ENCODE measurements at places on chromosomes 2 and 18.

GRCh38 chr18:56312551-56313335, 325.6 kb downstream of the TXNL1 start:
- no peak for DNase-seq

- no peak for DNase-seq
Observed at GRCh38 chr18:13218368-13218991, at the start of gene LDLRAD4. Gene LDLRAD4 (plus strand): TSS chr18:13218760.

GRCh38 chr2:25897506-25897905, 19.2 kb upstream of the ASXL2 start:
- DNase-seq, result no peak

- DNase-seq, result no peak
Observed at GRCh38 chr2:2188344-2188920, 142.6 kb downstream of the MYT1L start.

- DNase-seq, result no peak
Observed at GRCh38 chr2:233867993-233868532, at the start of gene MSL3B. Gene MSL3B (minus strand): TSS chr2:233868386.

DNA sequence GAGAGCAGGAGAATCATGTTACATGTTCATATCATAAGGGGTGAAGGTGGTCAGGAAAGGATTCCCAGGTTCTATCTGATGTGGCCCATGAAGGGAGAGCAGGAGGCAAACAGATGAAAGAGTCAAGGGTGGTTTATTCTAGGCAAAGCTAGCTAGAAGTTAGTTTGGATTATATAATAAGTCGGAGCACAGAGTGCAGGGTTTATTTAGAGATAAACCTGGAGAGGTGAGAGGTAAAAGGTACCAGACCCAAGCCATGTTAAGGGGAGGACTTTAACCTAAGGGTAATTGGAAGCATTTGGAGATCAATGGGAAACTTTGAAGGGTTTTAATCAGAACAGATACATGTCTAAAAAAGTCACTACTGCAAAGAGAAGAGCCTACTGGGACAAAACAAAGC, 69.2 kb upstream of the LRATD1 start:
- no peak for DNase-seq

DNA sequence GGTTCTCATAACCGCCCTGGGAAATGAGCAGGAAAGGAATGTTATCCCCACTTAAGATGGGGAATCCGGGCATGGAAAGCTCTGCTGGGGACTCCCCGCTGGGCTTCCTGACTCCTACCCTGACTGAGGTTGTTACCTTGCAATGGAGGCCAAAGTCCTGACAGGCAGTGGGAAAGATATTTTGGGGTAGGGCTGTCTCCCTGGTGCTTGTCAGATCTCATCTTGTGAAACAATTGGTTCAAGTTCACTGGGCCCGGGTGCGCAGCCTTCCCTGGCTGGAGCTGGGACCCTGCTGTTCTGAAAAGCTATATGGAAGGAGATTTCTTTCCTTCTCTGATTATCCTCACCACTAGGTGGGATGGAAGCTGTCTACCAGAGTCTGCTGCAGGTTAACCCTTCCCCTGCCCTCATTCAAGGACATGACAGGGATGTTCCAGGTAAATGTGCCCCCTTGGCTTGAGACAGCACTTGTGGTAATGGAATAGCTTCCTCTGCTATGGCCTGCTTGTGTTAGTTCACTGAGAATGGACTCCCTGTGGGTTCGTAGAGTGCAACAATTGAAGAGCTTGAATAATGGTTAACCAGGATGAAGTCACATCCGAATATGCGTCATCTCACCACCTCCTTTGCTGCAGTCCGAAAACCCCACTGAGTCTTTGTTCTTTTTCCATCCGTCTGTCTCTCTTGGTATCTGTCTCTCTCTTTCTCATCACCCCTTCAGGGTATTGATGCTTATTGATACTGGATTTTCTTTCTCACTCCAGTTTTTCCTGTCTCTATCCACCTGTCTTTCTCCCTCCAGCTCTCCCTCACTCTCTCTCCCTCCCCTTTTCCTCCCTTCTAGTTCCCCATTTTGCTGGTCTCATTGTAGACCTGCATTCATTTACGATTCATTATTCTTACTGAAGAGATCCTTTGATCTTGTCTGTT, 67.8 kb upstream of the EPAS1 start:
- no peak for DNase-seq

DNA sequence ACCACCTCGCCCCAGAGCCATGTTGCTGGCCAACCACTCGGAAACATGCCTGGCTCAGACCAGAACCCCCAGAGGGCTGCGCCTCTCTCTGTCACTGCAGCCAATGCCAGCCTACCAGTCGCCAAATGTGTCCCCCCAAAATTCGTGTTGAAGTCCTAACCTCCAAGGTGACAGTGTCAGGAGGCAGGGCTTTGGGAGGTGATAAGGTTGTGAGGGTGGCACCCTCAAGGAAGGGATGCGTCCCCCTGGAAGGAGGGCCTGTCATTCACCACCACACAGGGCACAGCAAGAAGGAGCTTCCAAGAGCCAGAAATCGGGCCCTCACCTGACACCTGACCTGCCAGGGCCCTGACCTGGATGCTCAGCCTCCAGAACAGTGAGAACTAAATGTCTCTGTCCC, 291.9 kb upstream of the SALL3 start:
- no peak for DNase-seq

DNA sequence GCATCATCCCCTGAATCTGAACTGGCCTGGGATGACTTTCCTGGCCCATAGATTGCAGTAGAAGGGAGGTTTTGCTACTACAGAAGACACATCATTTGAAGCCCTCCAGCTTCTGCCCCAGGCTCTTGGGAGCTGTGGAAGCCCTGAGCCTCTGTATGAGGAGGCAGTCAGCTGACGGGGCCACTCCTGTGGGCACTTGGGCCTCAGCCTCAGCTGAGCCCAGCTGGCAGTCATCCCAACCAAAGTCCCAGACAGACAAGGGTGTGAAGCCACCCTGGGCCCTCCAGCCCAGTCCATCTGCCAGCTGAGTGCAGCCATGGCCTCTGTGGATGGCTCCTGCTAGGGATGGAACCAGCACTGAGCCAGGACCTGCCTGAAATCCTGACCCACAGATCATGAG, 502.3 kb upstream of the HS6ST1 start:
- no peak for DNase-seq

GRCh38 chr18:79507546-79508480, 112.1 kb downstream of the NFATC1 start:
- DNase-seq, result no peak

DNA sequence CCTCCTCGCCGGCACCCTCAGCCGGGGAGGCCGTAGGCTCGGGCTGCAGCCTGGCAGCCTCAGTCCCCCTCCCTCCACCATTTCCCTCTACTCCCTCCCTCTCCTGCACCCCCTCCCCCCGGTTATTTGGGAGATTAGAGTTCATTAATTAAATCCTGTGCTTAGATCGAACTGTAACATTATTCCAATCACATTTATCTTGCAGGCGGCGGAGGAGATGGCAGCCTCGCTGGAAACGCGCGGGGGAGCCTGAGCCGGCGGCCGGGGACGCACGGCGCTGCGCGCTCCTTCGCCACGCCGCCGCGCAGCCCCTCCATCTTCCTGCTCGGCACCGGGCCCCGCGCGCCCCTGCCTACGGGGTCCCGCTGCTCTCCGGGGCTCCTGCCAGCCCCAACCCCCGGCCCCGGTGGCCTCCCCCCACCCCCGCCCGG, at the start of gene ST8SIA3:
TSS of gene ST8SIA3 (plus strand) at position 287 of the 431 bp plus-strand sequence. CDS start 290 bp downstream, outside the sequence.
- DNase-seq, result no peak

- DNase-seq, result no peak
Observed at GRCh38 chr18:33446604-33447003, 6.1 kb upstream of the CCDC178 start.

DNA sequence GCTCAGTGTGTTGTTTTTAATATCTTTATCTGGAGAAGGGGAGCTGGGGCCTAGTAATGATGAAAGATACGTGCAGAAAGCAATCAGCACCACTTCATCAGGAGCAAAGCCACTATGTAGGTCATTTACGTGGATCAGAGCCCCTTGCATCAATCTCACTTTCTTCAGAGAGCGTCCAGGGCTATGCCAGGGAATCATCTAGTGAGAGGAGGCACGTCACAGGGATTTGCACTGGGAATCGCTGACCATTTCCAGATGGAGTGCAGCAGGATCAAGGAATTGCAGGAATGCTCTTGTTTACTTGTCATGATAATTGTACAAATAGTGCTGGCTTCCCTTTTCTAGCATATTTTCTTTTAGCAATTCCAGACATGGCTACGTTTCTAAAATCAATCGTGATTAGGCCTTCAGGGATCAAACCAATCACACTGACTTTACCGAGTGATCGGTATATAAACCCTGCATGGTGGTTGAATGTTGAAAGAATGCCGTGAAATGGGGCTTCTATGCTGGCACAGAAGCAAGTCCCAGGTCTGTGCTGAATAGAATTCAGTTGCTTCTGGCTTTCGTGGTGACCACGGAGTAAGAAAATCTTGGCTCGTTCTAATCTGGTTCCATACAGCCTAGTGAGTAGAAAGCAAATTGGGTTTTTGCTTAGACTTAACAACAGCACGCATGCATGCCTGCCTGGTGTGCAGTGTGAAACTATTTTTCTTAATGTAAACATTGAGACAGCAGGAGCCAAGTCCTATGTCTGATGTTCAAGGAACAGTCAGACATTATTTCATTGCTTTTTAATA, 122.8 kb downstream of the TMEM200C start:
- no peak for DNase-seq

DNA sequence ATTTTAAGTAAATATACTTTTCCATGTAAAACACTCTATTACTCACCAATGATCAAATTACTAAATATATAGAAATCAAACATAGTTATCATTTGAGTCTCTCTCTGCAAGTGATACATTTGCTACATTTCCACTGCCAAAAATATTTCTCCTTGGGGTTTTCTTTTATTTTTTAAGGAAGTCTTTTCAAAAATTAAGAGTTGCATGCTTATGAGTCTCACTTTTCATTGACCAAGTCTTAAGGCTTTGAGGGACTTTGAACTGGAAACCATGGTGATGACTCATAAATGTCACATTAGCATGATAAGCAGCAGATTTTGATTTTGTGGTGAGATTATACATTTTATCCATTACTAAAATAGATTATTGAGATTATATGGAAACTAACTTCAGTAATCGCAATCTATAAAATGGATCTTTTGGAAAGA, 152.9 kb downstream of the FAM124B start:
- DNase-seq, result no peak

DNA sequence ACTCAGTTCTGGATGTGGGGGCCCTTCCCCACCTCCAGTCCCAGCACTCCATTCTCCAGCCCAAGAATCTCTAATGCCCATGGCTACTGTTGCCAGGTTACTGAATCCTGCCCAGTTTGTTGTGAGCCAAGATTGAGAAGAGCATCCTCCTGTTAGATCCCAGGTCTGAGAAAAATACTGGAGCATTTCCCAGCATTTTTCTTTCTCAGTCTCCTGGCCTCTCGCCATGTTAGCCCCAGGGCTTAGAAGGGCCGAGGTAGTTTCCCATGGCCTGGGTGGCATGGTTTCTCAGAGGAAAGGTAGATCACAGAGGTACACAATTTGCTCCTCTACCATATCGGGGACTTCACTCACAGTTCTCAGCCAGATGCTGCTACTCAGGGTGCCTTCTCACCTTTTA, 135.7 kb downstream of the OTX1 start:
- DNase-seq, result no peak

GRCh38 chr2:50620783-50621182, 411.1 kb downstream of the NRXN1 start:
- no peak for DNase-seq

DNA sequence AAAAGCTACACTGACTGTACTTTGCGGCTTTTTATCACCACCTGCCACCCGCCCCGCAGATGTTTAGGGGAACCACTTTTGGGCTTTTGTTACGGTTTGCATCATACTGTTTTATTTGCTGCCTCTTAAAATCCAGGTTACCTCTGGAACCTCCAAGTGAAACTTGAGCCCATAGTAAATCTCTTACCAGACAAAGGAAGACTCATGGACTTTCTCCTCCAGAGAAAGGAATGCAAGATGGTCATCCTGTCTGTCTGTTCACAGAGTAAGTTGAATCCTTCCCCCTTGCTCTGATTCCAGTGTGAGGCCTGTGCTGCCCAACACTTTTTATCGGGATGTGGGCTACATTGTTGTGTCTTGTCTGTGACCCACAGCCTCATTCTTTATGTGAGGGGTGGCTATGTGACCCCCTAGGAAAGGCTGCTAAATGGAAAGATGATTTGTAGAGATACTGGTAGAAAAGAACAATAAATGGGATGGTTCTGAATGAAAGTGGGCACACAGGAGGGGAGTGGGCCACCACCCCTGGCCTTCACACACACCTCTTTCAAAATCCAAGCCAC, 23.3 kb downstream of the RMC1 start:
- no peak for DNase-seq

DNA sequence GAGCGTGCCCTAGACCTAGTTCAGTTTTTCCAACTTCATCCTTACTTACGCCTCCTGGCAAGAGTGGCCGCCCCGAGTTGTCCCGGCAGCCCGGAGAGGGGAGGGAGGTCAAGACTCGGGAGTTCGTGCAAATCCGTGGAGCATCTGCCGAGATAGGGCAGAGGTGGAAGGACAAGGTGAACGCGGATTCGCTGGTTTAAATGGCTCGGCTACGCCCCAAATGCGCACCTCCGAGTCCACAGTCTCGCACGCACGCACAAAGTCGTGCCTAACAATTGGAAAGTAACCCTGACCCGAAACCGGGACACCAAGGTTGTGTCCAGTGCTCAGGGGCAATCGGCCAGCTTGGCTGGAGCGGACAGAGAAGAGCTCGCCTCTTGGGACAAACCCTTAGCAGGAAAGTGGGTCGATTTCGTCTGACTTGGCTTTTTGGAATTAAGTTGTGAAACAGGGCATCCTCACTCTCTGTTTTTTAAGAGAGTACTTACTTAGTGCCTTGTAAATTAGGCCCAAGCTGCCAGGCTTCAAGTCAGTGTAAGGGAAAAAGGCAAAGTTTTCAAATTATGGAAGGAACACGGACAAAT, 726 bp upstream of the SS18 start:
- DNase-seq, result no peak

GRCh38 chr18:21265971-21266673, 24.1 kb downstream of the GREB1L start:
- no peak for DNase-seq

- DNase-seq, result no peak
Observed at GRCh38 chr18:78849458-78849857, 130.2 kb upstream of the SALL3 start.

DNA sequence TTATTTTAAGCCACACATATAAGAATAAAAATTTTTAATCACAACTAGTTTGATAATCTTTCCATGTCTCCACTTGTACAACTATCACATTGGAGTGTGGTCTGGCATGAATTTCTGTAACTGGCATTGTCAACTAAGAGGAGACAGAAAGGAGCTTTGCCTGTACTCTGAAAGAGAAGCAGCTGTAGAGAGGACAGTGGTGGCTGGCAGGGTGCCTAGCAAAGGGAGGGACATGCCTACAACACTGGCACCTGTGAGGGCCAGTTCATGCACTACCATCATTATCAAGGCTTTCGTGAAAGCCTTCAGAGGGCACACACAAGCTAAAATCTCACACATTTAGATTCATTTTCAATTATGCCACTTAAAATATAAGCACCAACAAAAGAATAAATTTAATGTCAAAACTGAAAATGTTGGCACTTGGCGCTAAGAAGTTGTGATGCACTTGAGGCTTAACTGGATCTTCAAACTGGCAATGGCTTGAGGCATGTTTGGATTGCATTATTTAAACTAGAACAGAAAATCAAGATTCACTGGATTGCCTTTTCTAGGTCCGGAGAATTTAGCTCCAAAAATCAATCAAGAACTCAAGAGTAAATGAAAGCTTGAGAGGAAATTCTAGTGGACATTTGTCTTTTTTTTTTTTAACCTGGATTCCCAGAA, 238.6 kb downstream of the ZNF385B start:
- DNase-seq, result no peak

GRCh38 chr2:192948316-192948715, 753.6 kb upstream of the TMEFF2 start:
- no peak for DNase-seq

Data from esophagus squamous epithelium (tissue), 5 donors.